Substantia nigra (tissue), 51 donors: ENCODE measurements at places on chromosomes 6 and 20.
A peak's percentile ranks its signal among the peaks of the same experiment; 100 is the strongest.

DNA sequence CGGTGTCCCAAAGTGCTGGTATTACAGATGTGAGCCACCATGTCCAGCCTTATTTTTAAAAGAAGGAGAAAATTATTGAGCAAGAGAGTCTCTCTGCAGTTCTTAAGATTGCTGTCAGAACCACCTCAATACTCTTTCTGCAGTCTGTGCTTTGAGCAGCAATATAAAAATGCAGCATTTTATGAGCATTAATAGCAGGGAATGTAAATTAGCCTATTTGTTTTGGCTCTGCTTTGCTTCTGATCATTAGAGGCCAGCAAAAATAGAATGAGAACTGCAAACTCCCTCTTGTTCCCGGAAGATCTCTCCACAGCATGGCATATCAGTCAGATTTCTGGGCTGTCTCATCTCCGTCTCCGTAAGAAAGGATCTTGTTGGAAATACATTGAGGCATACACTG, 35.8 kb downstream of the C6orf15 start:
- no peak for DNase-seq

GRCh38 chr6:37020381-37020780, 14.9 kb downstream of the FGD2 start:
- DNase-seq: no peak

- DNase-seq: no peak
Measured at GRCh38 chr6:15401120-15401519, 155.3 kb downstream of the JARID2 start.

- DNase-seq: no peak
Measured at GRCh38 chr6:100458841-100459591, 5.7 kb downstream of the SIM1 start.

- no peak for DNase-seq
Measured at GRCh38 chr6:2193931-2194330, 51.5 kb downstream of the GMDS start.

DNA sequence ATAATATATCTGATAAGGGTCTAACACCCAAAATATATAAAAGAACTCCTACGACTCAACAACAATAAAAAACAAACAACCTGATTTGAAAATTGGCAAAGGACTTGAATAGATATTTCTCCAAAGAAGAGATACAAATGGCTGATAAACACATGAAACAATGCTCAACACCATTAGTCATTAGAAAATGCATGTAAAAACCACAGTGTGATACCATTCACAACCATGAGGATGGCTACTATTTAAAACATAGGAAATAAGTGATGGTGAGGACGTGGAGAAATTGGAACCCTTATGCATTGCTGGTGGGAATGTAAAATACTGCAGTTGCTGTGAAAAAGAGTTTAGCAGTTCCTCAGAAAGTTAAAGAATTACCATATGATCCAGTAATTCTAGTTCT, 41.4 kb downstream of the PTGIS start:
- no peak for DNase-seq

DNA sequence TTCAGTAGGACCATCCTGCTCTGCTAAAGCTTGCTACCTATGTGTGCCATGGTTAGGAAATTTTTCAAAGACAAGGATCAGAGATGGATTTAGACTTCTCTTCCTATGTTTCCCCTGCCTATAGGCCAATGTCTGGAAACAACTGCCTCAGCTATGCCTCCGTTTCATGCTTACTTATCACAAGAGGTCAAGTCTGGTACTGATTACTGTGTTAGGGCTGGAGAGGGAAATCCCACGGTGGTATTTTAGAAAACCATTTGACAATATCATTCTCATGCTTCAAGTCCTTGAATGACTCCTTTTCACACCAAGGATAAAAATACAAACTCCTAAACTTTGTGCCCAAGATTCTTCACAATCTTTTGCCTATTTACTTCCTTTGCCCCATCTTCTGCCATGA, 484.3 kb downstream of the DHX35 start:
- no peak for DNase-seq

DNA sequence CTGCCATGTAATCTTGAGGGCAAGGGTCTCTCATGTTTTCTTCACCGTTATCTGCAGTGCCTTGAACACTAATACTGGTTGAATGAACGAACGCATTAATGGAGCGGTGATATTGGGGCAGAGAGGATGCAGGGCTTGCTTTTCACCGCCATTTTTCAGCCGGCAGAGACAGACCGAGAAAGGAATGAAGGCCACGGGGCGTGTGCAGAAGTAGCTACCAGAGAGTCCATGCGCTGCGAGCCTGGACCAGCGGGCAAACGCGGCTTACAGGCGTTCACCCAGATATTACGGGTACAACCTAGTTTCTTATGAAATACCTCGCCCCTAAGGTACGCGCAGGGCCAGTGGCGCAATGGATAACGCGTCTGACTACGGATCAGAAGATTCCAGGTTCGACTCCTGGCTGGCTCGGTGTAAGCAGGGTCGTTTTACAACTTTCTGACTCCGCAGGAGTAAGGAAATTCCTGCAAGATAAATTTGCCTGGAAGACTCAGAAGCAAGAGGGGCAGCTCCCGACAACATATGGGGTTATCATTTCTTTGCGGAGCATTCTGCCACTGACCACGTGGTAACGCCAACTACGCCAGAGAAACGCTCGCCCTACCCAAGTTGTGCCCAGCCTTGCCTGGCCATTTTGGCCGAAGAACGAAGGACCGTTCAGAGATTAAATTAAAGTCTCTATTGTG, 863 bp upstream of the HMGN4 start:
- peak; percentile 83 for DNase-seq

DNA sequence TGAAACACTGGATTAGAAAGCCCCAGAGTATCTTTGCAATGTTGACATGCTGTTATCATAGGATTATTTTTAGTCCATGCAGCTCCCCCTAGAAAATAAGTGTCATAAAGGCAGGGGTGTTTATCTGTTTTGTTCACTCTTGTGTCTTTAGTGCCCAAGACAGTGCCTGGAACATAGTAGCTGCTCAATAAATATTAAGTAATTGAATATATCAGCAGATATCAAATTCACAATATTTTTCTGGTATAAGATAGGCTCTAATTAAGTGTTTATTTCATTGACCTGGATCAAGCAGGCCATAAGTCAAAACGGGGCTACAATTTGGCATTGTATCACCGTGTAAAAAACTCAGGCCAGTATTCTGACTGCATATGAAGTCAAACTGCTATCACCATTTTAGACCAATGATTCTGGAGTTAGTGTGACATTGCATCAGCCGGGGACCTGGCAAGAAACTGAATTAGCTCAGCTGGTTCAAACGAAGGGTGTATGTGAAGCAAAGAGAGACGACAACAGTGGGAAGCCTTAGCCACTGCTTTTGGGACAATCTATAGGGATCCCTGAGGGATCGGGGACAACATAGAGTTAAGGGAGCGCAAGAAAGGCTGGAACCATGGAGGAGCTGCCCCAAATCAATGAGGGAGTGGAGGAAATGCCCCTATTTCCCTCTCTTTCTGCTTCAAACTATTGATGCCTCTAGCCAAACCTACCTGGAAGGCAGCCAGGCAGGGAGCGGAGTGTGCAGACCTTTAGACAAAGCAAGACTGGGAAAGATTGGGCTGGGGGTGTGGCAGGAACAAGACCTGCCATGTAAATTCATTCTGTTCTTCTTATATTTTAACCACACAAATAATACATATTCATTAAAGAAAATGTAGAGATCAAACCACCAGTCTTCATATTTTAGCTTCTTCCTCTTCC, 112.2 kb downstream of the PLEKHG1 start:
- DNase-seq: no peak

- DNase-seq: peak; percentile 50
Measured at GRCh38 chr6:1596088-1596852, 13.4 kb upstream of the FOXC1 start.

DNA sequence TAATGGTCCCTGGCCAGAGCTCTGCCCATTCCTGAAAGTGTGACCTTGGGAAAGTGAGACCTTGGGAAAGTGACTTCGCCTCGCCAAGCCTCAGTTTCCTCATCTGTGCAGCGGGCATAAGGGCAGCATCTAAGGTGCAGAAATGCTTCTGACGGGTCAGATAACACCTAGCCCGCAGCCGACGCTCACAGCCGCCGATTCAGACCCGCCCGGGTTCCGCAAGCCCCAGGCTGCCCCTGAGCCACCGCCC, 486 bp downstream of the FKBP1A start:
- no peak for DNase-seq

GRCh38 chr20:61571916-61572711, 320.1 kb downstream of the CDH4 start:
- no peak for DNase-seq

DNA sequence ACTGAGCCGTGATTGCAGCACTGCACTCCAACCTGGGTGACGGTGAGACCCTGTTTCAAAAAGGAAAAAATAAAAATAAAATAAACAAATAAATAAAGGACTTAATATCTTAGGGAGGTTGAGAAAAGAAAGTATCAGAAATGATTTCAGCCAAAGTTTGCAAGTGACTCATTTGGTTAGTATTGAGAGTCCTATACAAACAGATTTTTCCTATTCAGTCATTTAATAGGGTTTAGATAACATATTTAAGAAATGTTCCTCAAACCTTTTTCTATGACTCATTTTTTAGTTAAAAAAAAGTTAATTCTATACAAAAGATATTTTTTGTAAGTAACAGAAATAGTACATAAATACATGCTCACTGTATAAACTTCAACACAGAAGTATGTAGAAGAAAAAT, 235.1 kb downstream of the GJA1 start:
- DNase-seq: no peak

DNA sequence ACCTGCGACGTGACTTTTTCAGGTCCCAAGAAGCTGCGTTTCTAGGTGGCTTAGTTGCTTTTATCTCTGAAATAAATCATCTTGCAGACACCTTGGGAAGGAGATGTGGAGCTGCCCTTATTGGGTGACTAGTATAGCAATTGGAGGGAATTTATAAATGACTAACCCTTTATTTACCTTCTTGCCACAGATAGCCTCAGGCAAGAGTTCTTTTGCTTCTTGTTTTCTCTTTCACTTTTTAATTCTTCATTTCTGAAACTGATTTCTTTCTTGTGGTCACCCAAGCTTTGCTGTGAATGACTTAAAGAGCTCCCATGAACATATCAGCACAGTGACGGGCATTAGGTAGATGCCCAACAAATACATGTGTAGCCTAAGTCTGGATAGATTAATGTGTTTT, 3.0 kb downstream of the ADGRF4 start:
- DNase-seq: no peak

DNA sequence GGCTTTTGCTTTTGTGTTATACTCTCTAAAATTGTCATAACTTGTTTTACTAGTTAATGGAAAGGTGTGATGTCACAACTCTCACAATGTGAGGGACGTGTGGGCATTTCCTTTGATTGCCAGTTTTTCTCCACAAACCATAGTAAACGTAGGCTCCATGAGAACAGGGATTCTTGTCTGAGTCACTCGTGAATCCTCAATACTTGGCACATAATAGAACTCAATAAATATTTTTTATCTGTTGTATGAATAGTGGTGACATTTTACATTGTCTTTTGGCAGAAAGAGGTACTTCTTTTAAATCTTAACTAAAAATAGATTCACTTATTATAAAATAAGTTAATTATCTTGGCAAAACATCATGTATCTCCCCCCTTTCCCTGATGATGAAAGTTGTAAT, 69.0 kb upstream of the CNKSR3 start:
- no peak for DNase-seq

DNA sequence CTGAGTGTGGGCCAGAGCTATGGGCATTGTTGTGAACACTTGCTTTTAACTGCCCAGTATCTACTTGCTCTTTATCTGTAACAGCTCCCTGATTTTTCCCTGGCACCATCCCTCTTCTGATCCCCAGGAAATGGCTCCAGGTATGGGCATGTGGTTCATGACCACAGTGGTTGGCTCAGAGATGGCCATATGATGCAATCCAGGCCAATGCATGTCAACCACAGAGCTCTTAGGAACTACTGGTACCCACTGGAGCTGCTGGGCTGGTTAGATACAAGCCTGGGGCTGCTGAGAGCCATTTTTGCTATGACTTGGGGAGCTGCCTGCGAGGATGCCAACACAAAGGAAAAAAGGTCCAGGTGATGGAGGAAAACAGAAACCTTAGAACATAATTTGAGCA, 55.6 kb downstream of the KCNB1 start:
- DNase-seq: no peak

GRCh38 chr20:53847139-53847836, 223.1 kb downstream of the BCAS1 start:
- no peak for DNase-seq
